ENCODE measurements at places on chromosomes 2 and 18.
A peak's percentile ranks its signal among the peaks of the same experiment; 100 is the strongest.

- DNase-seq = no peak
These were observed 45.3 kb downstream of the FOSL2 start for GRCh38 chr2:28437918-28438317.

DNA sequence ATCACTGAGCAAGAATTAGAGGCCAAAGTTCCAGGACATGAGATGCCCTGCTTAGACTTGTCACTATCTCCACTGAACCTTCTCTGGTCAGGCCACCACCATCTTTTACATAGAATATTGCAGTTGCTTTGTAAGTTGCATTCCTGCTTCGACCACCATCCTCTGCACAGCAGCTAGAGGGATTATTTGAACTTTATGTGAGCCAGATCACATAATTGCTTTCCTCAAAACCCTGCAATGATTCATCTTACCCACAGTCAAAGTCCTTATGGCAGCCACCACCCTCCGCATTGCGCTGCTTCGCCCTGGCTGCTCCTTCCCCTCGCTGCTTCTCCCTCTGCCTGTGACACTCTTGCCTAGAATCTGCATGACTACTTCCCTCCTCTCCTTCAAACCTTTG lies 111.3 kb downstream of the EML6 start:
- peak; percentile 35 for DNase-seq

DNA sequence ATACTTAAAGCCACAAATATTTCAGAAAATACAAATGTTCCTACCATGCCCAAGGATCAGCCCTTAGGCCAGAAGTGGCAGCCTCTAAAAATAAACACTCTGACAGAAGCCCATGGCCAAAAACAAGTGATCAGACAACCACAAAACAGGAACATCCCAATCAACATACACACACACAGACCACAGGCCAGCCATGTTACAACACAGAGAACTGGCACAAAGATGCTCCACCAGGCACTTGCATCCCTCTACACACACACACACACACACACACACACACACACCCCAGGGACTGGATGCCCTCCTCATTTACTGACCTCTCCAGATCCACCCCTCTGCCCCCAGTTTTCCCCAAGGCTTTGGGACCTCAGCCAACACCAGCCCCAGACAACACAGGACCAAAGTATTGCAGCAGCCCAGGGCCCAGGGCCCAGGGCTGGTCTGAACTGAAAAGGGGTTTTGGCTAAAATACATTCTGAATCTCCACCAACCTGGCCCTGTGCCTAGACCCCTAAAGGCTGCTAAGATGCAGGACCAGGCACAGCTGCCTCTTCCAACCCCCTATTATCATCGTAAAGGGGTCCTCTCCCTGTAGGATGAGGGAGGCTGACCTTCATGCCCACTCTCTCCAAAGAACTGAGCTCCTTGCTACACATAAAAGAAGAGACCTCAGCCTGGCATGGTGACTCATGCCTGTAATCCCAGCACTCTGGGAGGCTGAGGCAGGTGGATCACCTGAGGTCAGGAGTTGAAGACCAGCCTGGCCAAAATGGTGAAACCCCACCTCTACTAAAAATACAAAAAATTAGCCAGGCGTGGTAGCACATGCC lies 151.4 kb downstream of the TNS1 start:
- DNase-seq = no peak

DNA sequence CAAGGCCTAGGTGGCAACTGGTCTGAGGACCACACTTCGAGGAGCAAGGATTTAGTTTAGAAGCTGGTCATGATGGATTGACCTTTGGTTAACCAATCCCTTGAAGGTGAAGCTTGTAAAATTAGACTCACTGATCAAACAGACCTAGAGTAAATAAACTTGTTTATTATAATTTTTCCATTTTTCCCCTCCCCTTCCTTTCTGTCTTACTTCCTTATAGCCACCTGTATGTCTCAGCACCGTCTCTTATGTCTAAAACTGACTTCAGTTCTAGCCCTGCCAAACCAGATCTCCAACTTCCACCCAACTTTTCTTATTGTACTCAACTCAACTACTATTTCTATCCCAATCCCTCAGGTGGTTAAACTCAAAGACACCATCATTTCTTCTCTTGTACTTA lies 92.8 kb upstream of the THOC1 start:
- no peak for DNase-seq

GRCh38 chr2:143356336-143356735 lies 227.1 kb downstream of the ARHGAP15 start:
- no peak for DNase-seq

- DNase-seq = no peak
These were observed 48.4 kb downstream of the CNGA3 start for GRCh38 chr2:98394595-98395153.

Measured in small intestine (tissue), 16 donors.